SK-N-SH (cell line): ENCODE measurements at places on chromosomes 2 and 18.

DNA sequence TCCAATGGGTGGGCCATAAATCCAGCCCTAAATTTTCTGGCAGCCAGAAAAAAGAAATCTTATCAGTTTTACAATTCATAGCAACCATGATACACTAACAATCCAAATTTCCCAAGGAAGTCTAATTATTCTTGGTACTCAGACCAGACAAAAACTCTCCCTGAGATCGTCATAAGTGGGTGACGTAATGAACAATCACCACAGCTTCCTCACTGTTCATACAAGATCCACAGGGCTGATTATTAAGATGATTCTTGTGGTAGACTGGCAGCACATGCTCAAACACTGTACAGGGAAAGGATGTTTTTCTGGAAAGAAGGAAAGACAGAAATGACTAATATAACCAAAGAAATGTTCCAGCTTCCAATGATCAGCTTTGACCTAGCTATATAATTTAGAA lies 178.3 kb upstream of the CRIM1 start:
- H3K36me3 ChIP-seq, result no peaks in the 10 kb centered on the region
- no peak overlapping the region for H3K4me3 ChIP-seq
- no peak overlapping the region for H3K27ac ChIP-seq
- H3K4me1 ChIP-seq, result no peaks in the 10 kb centered on the region

DNA sequence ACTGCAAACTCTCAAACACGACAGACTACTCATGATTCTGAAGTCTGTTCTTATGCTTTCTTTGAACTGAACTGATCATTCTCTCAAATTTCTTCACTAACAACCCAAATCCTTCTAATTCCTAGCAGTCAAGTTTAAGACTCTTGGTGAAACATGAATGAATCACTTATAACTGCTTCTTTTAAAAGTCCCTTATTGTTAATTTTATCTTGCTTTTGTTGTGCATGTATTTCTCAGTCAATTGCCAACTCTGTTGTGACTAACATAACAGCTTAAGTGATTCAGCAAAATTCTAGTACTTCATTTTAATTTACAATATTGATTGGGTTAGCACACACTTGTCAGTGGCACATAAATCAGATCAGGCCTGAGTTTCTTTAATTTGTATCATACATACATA lies 357.0 kb upstream of the FSIP2 start:
- no peaks in the 10 kb centered on the region for H3K27me3 ChIP-seq
- no peaks in the 10 kb centered on the region for H3K36me3 ChIP-seq
- H3K27ac ChIP-seq, result no peak overlapping the region
- no peaks in the 10 kb centered on the region for H3K4me1 ChIP-seq

GRCh38 chr2:208268156-208268952 lies 2.3 kb downstream of the PIKFYVE start:
- no peak overlapping the region for H3K4me3 ChIP-seq
- H3K27me3 ChIP-seq, result no peaks in the 10 kb centered on the region
- peaks cover 14% of the 10 kb centered on the region for H3K36me3 ChIP-seq

DNA sequence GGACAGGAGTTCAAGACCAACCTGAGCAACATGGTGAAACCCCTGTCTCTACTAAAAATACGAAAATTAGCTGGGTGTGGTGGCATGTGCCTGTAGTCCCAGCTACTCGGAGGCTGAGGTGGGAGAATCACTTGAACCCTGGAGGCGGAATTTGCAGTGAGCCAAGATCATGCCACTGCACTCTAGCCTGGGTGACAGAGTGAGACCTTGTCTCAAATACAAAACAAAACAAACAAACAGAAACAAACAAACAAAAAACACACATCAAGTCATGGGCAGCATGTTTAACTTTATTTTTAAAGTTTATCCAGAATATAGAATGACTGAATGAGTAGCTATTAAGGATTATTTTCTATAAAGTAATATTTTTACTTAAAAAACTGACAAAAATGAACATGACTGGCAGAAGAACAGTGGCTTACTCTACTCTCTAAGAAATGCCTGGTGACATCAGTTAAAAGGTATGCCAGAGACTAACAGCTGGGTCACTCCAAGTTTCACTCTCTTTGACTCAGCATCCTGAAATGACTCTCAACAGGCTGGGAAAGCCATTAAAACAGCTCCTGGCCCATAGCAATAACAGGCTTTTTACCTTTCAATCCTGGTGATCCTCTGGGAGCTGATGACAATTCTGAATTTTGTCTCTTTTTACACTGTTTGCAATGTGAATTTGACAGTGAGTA lies 281.6 kb upstream of the STON1 start:
- H3K4me3 ChIP-seq, result no peak overlapping the region
- DNase-seq, result no peak
- H3K4me1 ChIP-seq, result no peaks in the 10 kb centered on the region; the same call in 1 of the 2 replicates
- no peak overlapping the region for H3K27ac ChIP-seq
- no peaks in the 10 kb centered on the region for H3K27me3 ChIP-seq

DNA sequence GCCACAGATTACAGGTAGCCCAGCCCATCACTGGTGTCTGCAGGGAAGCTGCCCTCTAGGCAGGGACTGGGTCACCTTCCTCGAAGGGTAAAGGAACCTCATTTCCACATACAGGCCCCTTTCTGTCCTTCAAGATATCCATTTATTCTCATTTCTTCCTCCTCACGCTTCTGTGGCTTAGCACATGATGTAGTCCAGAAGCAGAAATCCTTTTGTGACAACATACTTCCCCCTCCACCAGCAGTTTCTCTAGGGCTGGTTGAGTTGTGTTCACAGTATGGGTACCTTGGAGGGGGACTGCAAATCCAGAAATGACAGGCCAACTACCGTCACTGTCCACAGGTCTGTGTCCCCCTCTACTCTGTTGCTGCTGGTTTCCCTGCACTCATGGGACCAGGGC lies 364.9 kb downstream of the ANAPC1 start:
- no peak overlapping the region for H3K4me3 ChIP-seq
- DNase-seq, result no peak
- no peaks in the 10 kb centered on the region for H3K36me3 ChIP-seq
- no peaks in the 10 kb centered on the region for H3K27me3 ChIP-seq

- DNase-seq, result no peak
- peaks cover 34% of the 10 kb centered on the region for H3K36me3 ChIP-seq
- no peaks in the 10 kb centered on the region for H3K27me3 ChIP-seq
- H3K27ac ChIP-seq, result peak overlapping the region; percentile 23
- no peak overlapping the region for H3K4me3 ChIP-seq
Observed at GRCh38 chr18:3463051-3463450, 13.1 kb downstream of the TGIF1 start.
